Fibroblast of skin of back (primary cell): ENCODE measurements at places on chromosomes 3 and 15.
A peak's percentile ranks its signal among the peaks of the same experiment; 100 is the strongest.

DNA sequence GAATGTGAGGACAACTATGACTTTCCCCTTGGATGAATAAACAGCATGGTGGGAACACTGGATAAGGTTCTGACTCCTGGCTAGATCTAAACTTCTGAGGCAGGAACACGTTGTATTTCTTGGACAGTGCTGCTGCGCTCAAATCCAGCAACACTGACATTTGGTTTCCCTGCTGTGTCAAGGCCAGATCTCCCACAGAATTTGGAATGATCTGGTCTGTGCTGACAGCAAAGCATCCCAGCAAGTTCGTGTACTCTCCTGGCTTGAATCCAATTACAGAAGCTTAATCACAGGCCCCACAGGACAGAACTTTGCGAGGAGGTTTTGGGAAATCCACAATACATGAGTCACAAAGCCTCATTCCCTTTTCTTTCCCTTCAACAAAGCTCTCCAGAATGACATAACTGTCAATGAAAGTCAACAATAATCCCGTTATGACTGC, 92.5 kb downstream of the ADAMTS9 start:
- peak; percentile 95 for DNase-seq

- no peak for DNase-seq
Measured at GRCh38 chr3:73480187-73480672, 144.5 kb downstream of the PDZRN3 start.

- peak; percentile 74 for DNase-seq
Measured at GRCh38 chr15:49473031-49473430, 50.0 kb downstream of the FGF7 start.

- DNase-seq = peak; percentile 94
Measured at GRCh38 chr15:96285305-96285704, 45.2 kb upstream of the NR2F2 start.

DNA sequence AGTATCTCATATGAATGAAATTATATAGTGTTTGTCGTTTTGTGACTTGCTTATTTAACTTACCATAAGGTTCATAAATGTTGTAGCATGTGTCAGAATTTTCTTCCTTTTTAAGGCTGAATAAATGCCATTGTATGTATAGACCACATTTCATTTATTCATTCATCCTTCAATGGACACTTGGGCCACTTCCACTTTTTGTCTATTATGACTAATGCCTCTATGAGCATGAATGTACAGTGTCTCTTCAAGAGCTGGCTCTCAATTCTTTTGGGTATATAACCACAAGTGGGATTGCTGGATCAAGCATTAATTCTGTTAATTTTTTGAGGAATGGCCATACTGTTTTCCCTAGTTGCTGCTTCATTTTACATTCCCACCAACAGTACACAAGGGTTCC, 156.1 kb downstream of the VPS8 start:
- DNase-seq = no peak

- DNase-seq = no peak
Measured at GRCh38 chr3:159941038-159942000, 47.3 kb upstream of the IL12A start.

- no peak for DNase-seq
Measured at GRCh38 chr3:158506456-158506855, 64.5 kb upstream of the MLF1 start.

DNA sequence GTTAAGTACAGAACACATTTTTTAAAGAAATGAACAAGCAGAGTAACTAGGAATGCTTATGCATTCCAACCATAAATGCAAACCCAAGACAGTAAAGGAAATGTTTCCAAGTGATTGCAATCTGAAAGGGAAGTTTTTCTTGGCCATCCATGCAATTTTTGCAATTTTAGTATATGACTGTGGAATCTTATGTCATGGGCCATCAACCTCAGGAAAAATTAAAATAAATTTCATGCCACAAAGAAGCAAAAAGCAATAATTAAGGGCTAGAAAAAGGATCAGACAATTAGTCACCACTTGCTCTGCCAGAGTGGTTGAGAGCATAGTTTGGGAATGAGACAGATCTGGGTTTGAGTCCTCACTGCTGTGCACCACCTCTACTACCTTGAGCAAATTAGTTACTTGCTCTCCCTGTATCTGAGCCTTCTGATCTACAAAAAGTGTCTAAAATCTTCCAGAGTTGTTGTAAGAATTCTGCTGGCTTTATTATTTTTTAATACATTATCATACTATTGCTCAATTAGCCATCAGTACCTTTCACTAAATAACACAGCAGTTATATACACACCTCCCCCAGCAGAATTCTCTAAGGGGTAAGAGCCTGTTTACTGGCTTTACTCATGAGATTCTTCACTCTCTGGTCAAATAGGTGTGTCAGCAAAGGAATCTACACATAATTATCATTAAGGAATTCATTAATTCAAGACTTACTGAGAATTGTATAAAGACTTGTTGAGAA, 49.7 kb upstream of the FBN1 start:
- DNase-seq = peak; percentile 98

DNA sequence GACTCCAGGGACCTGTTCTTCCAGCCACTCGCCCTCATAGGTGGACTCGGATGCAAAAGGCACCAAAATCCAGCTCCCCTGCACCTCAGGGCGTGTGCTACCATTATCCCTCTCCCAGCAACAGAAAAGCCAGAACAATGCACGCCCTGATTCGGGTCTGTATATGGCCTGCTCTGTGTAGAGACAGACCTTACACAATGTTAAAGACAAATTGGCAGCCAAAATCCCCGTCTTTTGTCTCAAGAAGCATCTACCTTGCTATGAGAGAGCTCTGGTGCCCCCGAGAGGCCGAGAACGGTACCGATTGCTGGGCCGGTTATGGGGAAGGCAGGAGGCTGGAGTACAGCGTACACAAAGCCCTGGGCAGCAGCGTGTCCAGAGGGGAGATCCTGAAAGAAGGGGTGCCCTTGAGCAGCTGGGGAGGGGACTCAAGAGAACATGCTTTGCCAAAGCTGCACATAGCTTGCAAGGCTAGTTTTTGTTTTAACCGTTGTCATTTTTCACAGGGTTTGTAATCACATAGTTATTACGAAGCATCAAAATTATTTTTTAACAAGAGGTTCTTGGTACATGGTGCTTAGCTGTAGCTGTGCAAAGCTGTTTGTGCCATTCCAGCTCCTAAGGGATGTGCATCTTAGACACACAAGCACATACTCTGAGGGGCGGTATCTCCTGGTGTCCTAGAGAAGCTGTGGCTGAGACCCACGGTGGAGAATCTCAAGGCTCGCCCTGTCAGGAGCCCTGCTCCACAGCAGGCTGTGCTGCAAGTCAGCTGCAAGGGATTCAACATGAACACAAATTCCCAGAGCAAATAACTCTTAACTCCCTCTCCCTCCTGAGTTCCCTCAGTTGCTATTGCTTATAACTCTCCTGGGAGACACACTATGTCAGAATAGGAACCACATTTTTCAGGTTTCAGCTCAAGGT, 461.5 kb upstream of the PPP2R3A start:
- peak; percentile 55 for DNase-seq

GRCh38 chr3:134743006-134743405, 52.1 kb upstream of the EPHB1 start:
- no peak for DNase-seq

DNA sequence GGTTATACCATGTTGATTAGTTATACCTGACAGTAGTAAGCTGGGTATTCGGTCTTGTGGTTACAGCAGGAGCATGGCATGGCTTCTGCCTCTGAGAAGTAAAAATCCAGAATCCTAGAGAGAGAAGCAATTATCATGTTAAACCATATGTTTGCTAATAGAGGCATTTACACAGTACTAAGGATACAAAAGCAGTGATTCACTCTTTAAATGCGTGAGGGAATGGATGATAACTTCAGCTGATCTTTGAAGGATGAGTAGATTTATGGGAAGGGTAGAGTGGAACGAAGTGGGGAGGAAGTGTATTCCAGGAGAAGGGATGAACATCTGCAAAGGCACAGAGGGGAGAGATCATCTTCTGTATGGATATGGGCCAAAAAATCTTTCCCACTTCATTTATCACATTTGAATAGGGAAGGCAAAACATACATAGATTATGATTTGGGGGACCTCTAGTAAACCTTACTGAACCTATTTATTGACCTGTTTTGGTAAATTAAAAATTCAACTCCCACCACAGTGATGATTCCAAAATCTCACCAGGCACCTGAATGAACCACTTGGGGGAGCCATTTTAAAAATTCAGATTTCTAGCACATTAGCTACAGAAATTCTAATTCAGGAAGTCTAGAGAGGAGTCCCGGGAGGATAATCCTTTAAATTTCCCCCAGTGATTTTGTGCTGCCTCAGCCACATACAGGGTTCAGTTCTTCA, 35.1 kb downstream of the IGSF10 start:
- DNase-seq = no peak

DNA sequence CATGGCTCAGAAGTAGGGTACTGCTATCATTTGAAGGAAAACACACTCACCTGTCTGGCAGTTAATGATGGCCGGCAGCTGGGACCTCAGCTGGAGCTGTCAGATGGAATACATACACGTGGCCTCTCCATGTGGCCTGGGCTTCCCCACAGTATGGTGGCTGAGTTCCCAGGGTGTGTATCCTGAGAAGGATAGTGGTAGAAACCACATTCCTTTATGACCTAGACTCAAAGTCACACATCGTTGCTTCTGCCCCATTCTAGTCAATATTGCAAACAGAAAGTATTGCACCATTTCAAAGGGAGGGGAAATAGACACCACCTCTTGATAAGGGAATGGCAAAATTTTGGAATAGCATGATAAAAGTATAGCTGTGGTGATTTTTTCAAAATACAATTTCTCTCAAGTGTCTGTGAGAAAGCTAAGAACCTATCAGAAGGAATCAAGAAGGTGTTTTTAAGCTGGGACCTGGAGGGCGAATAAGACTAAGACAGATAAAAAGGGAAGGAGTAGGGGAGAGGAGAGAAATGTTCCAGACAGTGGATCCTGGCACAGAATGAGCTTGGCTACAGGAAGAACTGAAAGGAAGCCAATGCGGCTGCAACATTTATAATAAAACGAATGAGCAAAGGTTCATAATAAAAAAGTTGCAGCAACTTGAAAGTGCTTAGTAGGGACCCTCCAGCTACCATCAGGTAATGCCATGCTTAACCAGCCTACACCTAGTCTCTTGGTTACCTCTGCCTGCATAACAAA, 40.1 kb upstream of the GALNT15 start:
- no peak for DNase-seq

GRCh38 chr3:15754047-15754446, 43.7 kb downstream of the ANKRD28 start:
- DNase-seq = peak; percentile 77

DNA sequence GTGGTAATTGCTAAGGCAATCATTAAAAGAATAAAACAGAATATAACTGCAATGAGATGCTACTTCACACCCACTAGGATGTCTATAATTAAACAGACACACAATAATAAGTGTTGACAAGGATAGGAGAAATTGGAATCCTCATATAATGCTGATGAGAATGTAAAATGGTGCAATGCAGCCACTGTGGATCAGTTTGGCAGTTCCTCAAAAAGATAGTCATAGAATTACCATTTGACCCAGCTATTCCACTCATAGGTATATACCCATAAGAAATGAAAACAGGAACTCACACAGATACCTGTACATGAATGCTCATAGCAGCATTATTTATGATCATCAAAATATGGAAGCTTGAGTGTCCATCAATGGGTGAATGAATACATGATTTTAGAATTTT, 9.6 kb upstream of the RNF111 start:
- no peak for DNase-seq

GRCh38 chr15:90049030-90049429, 47.9 kb downstream of the ZNF710 start:
- no peak for DNase-seq

DNA sequence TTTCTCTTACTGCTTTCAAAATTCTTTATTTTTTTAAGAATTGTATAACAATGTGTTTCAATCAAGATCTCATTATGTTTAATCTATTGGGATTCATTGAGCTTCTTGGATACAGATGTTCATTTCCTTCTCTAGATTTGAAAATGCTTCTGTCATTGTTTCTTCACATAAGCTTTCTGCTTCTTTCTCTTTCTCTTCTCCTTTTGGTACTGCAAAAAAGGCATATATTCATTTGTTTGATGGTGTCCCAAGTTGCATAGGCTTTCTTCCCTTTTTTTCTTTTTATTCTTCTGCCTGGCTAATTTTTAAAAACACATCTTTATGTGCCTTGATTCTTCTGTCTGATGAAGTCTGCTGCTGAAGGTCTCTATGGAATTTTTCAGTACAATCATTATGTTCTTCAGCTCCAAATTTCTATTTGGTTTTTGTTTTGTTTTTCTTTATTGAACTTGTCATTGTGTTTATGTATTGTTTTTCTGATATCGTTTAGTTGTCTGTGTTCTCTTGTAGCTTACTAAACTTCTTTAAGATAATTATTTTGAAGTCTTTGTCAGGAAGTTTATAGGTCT, 88.9 kb downstream of the DTWD1 start:
- DNase-seq = no peak

DNA sequence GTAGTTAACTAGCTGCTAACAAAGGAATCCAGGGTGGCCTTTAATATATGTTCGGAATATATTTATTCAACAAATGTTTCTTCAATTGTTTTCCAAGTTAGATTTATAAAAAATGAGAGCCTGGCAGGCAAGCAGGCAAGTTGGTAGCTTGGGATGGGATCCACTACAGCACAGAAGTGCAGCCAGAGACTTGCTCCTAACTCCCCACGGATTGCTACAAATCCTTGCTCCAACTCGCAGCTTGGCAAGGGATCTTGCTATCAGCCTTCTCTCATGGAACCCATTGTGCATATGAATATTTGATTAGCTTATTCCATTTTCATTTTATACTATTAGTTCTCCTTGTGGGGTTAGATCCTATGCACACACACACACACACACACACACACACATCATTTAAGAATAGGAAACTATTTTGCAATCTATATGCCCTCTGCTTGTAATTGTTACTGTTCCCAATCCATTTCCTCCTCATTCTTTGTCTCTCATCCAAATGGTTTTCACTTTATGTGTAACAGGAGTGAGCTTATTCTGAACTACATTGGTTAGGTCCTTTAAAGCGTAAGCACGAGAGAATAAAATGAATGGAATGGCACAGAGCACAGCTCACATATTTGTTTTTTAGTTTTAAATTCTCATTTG, 505.6 kb downstream of the LPP start:
- no peak for DNase-seq

GRCh38 chr3:193780810-193781478, 187.9 kb downstream of the OPA1 start:
- peak; percentile 85 for DNase-seq

- peak; percentile 35 for DNase-seq
Measured at GRCh38 chr3:9384141-9384828, 13.1 kb upstream of the SETD5 start.
